ENCODE measurements at places on chromosomes 6 and 20.

DNA sequence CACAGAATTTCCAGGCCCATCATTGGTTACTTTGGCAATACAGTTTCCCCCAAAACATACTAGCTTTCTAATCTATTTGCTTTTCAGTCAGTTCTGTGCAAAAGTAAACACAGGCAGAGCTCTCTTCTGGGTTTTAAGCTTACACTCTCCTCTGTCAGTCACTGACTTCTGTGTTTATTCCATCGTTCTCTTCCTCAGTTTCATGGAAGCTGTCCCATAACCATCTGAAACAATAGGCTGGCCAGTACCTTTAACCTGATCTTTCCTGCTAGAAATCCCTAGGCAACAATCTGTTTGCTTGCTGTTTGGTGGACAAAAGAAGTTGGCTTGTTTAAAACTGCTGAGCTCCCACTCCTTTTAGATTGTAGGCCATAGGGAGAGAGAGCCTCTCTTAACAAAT lies 431.5 kb downstream of the HACE1 start:
- no peak for DNase-seq

DNA sequence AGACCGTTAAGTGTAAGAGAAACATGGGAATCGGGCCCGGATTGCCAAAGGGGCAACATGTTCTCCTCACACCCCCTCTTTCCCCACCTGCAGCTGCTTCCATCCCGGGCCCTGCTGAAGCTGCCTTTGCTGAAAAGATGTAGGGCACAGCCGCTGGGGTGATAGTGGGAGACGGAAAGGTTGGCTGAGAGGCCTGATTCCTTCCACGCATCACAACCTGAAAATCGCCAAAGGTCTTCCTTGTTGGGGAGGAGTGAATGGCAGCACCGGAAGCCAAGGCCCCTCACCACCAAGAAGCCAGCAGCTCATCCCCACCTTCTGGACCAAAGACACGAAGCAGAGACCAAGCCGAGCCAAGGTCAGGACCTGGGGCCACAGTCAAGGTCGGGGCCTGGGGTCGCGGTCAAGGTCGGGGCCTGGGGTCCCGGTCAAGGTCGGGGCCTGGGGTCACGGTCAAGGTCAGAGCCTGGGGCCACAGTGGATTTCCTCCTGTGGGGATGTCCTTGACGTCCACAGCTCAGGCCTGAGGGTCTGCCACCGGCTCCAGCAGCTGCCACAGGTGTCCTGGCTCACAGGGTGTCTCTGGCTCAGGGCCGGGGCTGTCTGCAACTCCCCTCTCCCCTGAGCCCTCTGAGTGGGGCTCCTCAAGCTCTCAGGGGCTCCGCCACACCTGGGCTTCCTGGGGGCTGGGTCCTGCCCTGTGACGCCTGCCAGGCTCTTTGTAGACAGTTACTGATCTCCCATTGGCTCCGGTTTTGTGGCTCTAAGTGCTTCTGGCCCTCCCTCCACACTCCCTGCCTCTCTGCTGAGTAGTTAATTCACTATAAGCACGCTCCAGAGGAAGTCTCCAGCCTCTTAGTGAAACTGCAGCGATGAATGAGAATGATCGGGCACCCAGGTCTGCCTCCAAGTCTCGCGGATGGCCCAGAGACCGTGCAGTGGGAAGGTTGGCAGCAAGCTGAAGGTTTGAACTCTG lies 5.5 kb upstream of the CHRNA4 start:
- no peak for DNase-seq

- DNase-seq: no peak
Observed at GRCh38 chr20:63740070-63740626, 572 bp downstream of the SLC2A4RG start.

DNA sequence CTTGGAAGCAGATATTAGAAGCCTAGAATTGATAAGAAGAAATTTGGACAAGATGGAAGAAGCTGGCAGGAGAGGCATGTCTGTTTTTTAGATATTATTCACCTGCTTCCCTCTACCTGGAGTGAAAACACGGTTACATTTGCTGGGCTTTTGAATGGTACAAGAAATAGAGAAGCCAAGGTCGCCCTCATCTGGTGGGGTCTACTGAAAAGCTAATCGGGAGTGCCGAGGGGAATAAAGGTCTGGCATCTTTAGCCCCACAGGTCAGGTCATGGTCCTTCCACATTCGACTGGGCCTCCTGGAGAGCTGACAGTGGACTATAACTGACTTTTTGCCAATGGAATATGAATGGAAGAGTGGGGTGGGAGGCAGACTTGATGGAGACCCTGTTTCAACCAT lies 4.6 kb upstream of the C2 start:
- no peak for DNase-seq

- no peak for DNase-seq
Observed at GRCh38 chr20:1860446-1860845, 34.8 kb upstream of the SIRPA start.

GRCh38 chr20:63494420-63495166 lies 4.3 kb downstream of the EEF1A2 start:
- DNase-seq: no peak

DNA sequence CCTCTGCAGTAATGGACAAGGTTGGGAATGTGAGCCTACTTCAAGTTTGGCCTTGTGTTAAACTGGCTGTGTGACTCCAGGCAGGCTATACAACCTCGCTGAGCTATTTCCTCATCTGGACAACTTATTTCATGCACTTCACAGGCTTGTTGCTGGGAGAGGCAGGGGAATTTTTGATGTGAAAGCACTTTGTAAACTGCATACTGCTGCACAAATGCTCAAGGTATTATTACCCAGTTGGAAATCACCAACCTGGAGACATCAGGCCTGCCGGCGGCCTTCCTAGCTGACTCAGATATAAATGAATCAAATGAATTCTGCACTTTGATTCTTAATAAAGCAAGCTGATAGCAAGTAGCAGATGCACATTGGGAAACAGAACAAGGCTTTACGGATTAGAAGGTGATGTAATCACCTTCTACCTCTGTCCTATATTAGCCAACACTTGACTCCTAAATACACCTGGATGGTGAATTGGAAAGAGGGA lies 10.1 kb downstream of the JARID2 start:
- DNase-seq: no peak

All from PC-9 (cell line).